ENCODE measurements at places on chromosomes 4 and X.
A peak's percentile ranks its signal among the peaks of the same experiment; 100 is the strongest.

- DNase-seq = no peak
These were observed 48.7 kb upstream of the PHOX2B start for GRCh38 chr4:41797260-41797659.

- no peak for DNase-seq
These were observed 62.3 kb downstream of the RTL9 start for GRCh38 chrX:110420771-110421499.

DNA sequence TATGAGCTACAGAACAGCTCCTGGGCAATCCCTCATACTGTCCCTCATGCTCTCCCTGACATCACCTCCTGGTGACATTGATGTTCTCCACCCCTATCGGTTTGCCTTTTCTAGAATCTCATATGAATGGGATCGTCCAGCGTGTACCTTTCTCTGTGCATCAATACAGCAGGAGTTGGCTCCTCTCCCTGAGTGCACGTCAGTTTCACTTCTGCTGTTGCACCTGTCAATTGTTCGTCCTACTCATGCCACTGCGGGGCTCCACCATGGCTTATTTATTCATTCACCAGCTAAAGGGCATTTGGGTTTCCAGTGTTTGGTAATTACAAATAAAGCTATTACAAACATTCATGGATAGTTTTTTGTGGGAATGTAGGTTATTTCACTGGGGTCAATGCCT is 269.1 kb upstream of the ZFP42 start:
- DNase-seq = no peak

DNA sequence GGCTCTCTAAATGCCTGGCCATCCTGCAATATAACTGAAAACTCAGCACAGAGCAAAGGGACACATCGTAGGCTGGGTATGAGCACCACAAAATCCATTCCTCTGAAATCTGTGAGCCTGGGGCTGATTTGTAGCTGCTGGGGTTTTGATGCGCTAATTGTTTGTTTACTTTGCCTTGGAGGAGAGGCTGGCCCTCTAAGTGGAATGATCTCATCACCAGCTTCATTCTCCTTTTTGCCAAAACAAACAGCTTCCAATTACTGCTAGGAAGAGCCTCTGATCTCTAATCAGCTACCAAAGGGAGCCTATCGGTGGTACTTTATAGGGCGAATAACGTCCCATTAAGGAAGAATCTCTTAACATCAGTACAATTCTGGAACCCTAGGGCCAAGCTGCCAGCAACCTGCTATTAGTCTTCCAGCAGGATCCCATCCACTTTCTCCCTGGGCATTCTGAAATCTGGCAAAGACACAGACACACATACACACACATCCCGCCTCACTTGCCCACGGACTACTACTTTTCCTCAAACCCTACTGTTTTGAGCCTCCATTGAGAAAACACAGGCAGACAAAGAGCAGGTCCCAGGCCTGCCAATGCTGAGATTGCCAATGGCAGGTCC is 5.8 kb downstream of the ANOS1 start:
- DNase-seq = peak; percentile 14

GRCh38 chrX:135340831-135341230 is 31.6 kb downstream of the ETDC start:
- no peak for DNase-seq

DNA sequence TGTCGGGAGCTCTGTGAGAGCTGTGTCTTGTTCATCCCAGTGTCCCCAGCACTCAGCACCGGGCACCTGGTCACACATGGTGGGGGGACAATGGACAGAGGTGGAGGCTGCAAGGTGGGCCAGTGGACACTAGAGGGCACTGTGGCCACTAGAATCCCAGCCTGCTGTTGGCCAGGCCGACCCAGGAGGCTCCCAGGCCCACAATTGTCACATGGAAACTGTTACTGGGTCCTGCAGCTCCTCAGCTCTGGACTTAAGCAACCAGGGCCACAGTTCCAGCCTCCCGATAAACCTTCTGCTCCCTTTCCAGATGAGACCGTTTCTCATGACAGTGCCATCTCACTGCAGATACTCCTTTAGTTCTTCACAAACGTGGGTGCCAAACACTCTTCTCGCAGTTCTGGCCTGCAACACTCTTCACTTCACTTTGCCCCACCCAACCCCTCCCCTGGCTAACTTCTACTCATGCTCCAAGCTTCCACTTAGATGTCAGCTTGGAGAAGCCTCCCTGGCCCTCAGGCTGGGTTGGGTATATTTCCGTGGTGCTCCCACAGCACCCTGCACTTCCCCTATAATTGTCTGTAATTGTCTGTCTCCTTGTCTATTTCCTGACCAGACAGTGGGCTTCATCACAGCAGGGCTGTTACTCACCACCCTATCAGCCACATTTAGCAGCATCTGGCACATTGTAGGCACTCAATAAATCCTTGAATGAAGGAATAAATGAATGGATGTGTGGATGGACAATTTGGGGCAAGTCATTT is 3.5 kb upstream of the IQSEC2 start:
- no peak for DNase-seq

GRCh38 chrX:64204252-64204651 is 1.3 kb downstream of the AMER1 start:
- no peak for DNase-seq

DNA sequence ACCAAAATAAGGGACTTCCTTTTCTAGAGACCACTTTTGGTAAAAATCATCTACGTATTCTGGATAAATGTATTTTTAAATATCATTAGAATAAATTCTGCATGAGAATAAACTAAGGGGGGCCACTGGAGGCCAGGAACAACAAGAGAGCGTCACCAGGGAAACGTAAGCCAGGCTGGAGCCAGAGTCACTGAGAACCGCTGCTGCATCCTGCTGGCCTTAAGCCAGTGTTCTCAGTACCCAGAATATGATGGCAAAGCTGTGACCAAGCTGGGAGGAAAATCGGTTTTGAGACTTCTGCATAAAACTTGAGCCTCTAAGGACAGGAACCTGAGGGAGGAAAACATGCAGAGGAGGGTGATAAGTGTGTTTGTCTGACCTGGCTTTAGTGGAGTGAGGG is 63.0 kb upstream of the FAM9A start:
- no peak for DNase-seq

DNA sequence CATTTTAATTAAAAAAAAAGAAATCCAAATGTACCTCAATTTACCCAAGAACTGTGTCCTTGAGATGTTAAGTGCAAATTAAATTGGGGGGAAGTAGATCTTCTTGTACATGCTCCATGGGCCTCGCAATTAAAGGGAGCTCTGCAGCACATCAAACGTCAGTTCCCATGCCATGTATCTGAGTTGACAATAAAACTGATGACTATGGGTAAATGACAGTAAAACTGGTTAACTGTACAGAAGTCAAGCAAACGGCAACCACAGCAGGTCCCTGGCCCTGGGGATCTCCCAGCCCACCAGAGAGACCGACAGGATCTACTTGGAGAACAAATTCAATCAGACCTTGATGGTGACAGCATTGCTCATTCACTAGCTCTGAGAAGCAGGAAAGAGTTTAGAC is 32.8 kb upstream of the XPNPEP2 start:
- no peak for DNase-seq

- no peak for DNase-seq
These were observed 21.8 kb upstream of the CSF2RA start for GRCh38 chrX:1246816-1247215.

All from epithelial cell of prostate (primary cell).